ENCODE measurements at places on chromosomes 4 and X.

GRCh38 chr4:17717301-17717700, 64.1 kb downstream of the FAM184B start:
- DNase-seq: no peak

DNA sequence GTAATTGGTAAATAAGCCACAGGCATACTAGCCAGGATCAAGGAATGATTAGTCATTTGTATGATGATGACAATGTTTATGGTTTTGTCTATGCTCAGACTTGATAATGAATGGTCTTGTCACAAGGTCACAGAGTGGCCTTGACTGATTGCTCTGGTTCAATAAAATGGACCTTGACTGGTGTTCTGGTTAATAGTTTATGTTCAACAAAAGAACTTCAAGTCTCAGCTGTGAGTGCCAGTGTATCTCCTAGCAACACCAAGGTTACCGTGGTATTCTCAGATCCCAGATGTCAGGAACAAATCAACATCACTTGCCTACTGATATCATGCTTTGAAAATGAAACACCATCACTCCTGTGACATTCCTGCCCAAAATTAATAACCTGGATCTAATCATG, 16.3 kb upstream of the LRAT start:
- no peak for DNase-seq

DNA sequence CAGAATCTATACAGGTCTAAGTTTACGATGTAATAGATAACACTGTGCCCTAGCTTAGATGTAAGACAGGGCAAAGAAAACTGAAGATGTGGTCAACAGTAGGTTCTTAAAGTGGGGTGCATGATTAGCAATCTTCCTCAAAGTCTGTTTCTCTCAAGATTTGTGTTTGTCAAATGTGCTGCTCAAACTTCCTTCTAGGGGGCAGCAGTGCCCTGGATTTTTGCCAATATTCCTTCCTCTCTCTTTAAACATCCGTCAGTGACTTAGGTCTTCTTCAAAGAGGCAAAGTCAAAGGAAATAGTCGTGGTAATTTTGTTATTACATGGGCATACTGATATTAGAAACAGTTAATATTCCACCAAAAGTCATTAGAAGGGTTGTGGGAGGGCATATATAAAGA, 4.2 kb upstream of the PDHA2 start:
- no peak for DNase-seq

DNA sequence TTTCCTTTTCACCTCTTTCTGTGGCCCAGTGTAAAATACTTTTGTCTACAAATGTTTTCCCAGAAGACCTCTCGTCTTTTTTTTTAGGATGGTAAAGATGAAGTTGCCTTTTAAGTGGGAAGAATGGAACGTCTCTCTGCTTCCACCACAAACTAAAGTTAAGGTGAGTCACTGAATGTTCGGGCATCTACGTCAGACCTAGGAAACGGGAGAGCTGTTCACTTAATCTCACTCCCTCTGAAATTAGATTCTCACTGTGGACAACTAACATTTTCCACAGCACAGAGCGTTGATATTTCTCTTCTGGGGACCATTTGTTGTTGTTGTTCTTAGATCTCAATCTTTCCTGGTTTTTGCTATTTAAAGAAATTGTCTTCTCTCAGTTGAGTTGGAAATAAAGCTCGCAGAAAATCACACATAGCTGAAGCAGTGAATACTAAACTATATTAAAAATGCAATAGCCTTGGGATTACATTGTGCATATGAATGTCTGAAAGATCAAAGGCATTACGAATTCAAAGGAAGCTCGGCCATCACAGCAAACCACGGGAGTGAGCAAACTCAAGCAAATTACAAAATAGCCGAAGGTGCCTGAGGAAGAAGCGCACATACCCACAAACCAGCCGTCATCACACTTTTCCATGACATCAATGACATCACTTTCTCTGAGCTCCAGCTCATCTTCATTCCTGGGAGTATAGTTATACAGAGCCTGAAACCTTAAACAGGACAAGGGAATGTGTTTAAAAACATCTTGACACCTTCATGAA, 53.9 kb upstream of the PDLIM3 start:
- peak; percentile 7 for DNase-seq

- DNase-seq: no peak
Measured at GRCh38 chr4:185541251-185541727, 6.0 kb upstream of the PDLIM3 start.

- DNase-seq: no peak
Measured at GRCh38 chr4:52961666-52962412, 99.7 kb downstream of the RASL11B start.

GRCh38 chr4:44287505-44287904, 161.1 kb downstream of the KCTD8 start:
- no peak for DNase-seq

GRCh38 chr4:76709772-76710090, 188.2 kb downstream of the SOWAHB start:
- no peak for DNase-seq

DNA sequence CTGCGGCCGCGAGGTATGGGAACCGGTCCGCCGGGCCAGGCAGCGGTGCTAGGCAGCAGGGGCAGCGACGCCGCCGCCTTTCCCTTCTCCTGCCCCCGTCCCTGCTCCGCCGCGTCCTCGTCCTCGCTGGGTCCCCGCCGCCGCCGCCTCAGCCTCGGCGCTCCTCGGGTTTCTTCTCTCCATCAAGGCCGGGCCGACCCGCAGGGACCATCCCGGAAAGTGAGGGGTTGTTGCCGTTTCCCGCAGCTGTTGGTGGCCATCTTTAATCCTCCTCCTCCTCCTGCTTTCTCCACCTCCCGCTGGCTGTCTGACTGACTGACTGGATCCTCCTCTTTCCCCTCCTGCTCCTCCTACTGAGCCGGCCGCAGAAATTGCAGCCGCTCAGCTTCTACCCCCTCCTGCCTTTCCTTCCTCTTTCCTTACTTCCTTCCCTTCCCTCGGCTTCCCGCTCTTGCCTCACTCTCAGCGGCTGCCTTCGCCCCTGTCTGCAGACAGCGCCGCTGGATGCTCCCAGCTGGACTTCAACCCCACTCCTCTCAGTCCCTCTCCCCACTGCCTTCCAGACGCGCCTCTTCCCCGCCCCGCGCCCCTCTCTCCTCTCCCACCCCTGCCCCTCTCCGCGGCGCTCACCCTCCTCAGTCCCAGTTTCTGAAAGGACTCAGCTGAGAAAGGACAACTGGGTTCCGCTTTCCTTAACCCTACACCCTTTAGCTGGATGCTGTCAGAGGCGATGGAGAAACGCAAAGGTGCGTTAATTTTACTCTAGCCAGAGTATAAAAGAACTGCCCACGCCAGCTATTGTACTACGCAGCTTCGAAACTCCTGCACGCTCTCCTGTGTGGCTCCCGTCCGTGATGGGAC, at the start of gene WDFY3:
Gene WDFY3 (minus strand): TSS at position 309 of the 861 bp plus-strand sequence. CDS start 106,099 bp downstream, outside the sequence.
- DNase-seq: peak; percentile 91

GRCh38 chrX:48998391-48998790, 3.7 kb downstream of the GRIPAP1 start:
- DNase-seq: no peak

GRCh38 chr4:46844325-46844917, 64.6 kb downstream of the COX7B2 start:
- peak; percentile 53 for DNase-seq

All from fibroblast of mammary gland (primary cell).